SJSA1 (cell line): ENCODE measurements at places on chromosomes 3 and 15.

GRCh38 chr3:179882292-179882691, 154.4 kb downstream of the PEX5L start:
- no peak for DNase-seq

DNA sequence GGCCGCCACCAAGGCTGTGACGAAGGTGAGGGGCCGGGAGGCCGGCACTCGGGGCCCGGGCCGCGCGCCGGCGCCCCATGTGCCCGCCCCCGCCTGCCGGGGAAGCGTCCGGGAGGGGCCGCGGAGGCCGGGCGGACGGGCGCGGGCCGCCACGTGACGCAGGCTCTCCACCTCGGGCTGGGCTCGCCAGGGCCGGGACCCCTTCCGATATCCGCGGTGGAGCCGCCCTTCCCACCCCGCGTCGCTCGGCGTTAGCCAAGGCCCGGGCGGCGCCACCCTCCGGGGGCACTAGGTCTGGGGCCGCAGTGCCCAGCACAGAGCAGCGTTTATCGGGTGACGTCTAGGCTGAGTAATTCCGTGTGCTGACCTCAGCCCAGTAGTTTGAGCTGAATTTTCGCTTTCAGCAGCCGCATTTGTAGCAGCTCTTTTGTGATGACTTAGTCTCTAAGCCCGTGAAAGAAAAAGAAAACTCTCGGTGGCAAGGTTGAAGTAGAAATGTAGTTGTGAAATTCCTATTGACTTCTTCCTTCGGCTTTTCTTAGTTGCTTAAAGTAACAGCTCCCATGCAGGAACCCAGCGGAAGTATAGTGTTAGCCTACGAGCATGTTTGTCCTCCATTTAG, 885 bp downstream of the CDV3 start:
- peak; percentile 65 for DNase-seq

DNA sequence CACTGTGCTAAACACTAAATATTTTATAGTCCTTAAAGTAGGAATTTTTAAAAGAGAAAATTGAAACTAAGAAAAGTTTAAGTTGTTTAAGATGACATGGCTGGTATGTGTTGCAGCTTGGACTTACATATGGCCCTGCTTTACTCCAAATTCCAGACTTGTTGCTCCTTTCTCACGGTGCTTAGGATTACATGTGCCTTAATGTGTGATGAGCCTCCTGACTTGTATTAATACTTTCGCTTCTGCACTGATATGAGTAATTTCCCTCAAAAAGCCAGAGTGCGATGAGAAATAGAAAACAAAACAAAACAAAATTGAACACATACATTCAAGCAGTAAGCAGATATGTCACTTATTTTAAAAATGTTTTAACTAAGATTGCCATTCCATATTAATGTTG, 250.2 kb downstream of the VGLL3 start:
- no peak for DNase-seq

DNA sequence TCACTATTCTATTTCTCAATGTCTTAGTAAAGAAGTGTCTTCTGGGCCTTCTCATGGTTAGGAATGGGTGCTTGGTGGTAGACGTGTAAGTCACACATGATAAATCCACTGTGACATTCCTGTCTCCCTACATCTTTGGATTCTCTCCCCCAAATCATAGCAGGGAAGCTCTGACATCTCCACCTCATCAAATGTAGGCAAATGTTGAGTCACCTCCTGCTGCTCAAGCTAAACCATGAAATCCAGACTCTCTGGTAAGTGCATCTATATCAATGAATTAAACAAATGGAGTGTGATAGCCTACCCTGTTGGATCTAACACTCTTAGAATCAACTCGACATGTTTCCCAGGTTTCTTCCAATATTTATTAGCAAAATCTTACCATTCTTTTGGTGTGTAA, 42.8 kb upstream of the RPL35A start:
- DNase-seq, result no peak

DNA sequence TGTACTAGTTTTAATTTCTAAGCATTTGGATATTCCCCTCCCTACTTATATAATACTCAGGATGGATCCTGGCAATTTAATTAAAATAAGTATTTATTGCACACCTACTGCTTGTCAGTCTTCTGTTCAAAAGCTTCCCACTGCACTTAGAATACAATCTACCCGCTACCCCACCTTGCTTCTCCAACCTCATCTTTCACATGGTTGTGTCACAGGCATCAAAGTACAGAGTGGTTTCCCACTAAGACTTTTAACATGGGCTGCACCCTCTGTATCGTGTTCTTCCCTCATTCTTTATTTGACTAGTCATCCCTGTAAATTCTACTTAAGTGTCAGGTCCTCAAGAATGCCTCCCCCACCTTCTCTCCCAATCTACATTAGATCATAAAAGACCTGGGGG, 35.0 kb downstream of the RIOX2 start:
- no peak for DNase-seq
